ENCODE measurements at places on chromosomes 2 and 18.

DNA sequence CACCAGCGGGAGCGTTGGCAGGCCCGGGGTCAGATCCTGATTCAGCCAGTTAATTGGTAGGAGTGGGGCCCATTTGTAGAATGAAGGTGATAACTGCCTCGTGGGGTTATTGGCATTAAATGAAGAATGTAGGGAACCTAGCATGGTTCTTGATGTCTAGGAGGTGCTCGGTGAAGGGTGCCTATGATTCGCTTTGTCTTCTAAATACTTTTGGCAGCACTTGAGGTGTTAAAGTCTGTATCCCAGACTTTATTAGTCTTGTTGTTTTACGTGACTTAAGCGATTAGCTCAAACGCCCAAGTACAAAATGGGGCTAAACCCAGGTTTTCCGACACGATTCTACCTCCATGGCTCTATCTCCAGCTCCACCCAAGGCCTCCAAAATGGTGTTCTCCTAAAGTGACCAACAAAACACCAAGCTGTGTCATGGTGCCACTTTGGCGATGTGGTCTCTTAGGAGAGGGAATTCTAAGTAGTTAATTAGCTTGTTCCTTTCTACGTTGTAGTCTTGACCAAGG lies 980 bp upstream of the PPP4R1 start:
- no peak for DNase-seq

- no peak for DNase-seq
These were observed 1104.2 kb downstream of the BCL11A start for GRCh38 chr2:59449274-59449673.

GRCh38 chr2:136133586-136133985 lies 15.6 kb upstream of the CXCR4 start:
- no peak for DNase-seq

GRCh38 chr2:215476424-215476823 lies 40.6 kb upstream of the FN1 start:
- DNase-seq: no peak

DNA sequence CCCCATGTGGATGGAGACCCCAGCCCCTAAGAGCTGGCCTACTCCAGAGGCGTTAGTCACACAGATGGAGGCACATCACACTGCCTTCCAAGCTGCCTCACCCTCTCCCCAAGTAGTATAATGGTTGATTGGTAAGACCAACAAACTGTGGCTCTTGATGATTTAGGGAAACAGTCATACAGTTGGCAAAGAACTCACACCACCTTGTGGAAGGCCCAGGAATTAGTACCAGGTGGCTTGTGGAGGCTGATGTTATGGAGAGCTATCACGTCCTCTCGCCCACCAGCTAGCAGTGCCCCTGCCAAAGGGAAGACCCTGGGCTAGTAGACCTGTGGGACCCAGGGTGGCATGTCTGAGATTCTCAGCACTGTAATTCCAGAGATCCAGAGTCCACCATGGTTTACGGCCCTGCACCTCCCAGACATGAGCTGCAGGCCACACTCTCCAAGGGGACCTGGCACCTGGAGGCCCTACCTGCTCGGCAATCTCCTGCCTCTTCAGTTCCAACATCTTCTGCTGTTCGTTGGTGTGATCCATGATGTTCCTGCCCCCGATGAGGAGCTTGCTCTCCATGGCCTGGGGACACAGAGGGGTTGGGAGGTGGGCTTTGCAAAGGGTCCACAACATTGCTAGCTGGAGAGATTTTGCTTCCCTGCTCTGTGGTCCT lies 26.3 kb downstream of the KIF3C start:
- DNase-seq: no peak

GRCh38 chr2:19357402-19358241 lies 801 bp downstream of the OSR1 start:
- no peak for DNase-seq

DNA sequence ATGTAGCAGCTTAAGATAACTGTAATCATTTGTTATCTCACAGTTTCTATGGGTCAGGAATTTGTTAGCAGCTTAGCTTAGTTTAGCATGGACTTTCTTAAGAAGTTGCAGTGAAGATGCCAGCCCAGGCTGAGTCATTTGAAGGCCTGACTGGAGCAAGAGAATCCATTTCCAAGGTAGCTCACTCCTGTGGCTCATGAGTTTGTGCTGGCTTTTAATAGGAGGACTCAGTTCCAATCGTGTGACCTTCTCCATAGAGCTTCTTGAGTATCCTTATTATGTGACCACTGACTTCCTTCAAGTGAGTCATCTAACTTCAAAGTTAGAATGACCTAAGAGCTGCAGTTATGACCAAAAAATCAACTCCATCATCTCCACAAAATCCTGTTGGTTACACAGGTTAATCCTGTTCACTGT lies 1.4 kb downstream of the GPATCH11 start:
- DNase-seq: no peak

DNA sequence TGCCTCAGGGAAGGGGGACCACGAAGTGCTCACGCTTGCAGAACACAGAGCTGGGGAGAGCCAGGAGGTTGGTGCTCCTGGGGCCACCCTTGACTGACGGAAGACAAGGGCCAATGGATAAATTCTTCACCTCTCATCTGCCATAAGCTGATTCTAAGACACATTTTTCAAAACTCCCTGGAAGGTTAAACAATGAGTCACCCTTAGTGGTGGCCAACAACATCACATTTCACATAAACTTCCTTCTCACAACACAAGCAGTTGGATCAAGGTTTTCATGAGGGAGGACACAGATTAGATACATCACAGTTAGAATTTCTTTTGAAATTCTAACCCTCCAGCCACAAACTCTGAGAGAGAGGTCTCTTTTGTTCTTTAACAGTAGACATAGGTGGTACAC lies 713.6 kb upstream of the POU3F3 start:
- DNase-seq: no peak

DNA sequence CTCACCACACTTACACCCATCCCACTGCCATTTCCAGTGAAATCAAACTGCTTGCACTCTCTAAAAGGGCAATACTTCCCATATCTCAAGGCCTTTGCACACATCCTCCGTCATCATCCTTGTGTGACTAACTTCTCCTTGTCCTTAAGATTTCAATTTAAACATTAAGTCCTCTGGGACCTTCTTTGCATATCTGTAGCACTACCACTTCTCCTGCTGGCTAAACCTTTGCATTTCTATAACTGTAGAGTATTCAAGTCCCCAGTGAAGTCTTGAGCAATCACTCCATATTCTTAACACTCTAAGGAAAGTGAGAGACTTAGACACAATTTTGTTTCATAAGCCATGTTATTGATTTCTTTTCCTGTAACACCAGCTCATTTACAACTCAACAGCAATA lies 136.8 kb upstream of the EPHA4 start:
- no peak for DNase-seq

DNA sequence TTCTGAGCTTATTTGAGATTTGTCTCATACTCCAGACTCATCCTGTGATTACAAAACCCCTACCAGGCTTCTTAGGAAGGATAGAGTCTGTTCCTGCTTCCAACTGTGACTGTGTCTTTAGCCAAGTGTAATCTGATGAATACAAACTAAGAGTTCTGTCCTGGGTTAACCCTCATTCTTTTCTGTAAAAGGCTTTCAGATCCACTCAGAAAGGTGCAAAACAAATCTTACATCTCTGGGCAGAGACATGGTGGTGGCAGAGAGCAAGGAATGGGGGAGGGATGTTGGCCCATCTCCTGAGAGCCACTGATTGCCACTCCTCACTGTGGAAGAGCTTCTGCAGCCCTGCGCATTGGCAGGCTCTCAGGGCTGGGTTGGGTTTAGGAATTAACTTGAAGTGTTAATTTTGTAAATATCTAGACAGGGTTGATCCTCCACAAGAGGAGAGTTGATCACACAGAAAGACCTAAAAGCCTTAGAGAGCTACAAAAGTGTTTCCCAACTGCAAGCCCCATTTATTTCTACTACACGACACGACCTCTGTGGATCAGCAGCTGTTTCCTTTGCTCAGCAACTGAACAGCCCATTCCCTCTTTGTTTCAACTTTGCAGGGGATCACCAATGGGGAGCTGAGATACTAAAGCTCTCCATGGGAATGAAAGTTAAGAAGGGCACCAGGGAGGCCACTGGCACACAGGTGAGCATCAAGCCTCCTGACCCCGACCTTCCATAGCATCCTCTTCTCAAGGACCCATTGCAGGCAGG lies 23.7 kb upstream of the SPTBN1 start:
- DNase-seq: no peak

- no peak for DNase-seq
These were observed 33.3 kb downstream of the RAB31 start for GRCh38 chr18:9741406-9741792.

DNA sequence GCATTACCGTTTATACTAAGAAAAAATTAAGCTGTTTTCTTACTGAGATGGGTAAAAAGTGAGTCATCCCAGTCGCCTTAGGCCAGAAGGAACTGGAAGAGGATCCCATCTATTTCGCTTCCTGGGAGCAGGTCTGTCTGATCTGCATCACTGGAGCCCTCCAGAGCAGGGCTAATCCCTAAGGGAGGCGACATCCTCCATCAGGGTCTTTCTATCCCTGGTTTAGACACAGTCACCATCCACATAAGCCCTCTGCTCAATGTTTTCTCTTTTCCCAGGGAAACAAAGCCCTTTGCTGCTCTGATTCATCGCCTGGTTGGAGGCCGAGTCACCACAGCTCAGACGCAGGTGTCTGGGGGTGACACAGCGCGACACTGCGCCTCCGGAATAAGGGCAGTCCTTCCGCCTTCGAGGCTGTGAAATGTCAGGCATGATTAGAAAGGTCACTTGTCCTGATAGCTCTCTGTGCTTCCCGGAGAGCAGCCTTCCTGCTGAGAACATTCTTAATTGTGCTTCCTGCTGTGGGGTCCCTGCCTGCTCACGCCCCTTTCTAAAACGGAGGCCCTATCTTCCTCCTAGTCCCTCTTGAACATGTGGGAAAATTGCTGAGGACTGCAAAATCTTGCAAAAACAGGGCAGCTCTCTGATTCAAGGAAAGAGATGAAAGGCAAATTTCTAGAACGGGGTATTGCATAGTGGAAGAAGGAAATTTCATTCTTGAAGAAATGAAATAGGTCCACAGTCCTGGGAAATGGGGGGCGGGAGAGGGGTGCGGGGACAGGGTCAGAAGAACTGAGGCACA lies 56.3 kb downstream of the MARCHF4 start:
- no peak for DNase-seq

DNA sequence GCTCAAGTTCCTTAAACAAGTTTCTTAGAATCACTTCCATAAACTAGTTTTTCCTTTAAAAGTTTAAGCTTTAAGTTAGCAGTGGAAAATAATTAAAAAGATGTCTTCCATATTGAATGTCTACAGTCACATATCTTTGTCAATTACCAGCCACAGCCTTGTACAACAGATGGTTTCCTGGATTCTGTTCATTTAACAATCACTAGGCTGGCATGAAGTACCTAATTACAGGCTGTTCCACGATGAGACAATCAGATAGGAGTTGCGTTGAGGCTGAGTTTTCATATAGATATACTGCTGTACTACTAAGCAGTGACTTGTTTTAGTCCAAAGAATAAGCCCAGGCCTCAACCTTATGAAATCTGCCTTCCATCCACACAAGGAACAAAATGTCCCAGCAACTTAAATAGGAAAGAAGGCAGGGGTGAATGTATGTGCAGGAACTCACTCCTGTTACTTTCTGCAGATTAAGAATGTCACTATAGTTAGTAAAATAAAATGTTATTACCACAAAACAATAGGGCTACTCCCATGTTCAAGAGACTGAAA lies 131.0 kb downstream of the ZAP70 start:
- no peak for DNase-seq

- DNase-seq: no peak
These were observed 17.7 kb downstream of the PHOSPHO2 start for GRCh38 chr2:169711751-169712509.

- no peak for DNase-seq
These were observed 4.8 kb downstream of the NEU4 start for GRCh38 chr2:241813644-241814392.

- DNase-seq: peak; percentile 56
These were observed 121.6 kb downstream of the VAPA start for GRCh38 chr18:10035281-10035991.
